A549 treated with RU486 at 1 μM for 4 hours (cell line): ENCODE measurements at places on chromosomes 12 and 14. TPM values are rescaled to one million over a fixed set of nuclear protein-coding genes. Genes with fewer than 3 reads are reported as not detected.

KRT74 gene
- total RNA-seq = not detected in 5 replicates

TOGARAM1 gene
- total RNA-seq = 5.4 to 8.9 TPM (median 8.2 TPM) in 5 replicates

FGF6 gene
- total RNA-seq = not detected in 5 replicates

MARCHF9 gene
- 6.1 to 8.0 TPM (median 7.2 TPM) in 5 replicates for total RNA-seq

LRRC9 gene
- not detected in 5 replicates for total RNA-seq

HOXC10 gene
- 2.2 to 5.4 TPM (median 2.6 TPM) in 5 replicates for total RNA-seq

HHIPL1 gene
- total RNA-seq = 0.05 to 0.34 TPM (median 0.29 TPM) in 5 replicates

KSR2 gene
- total RNA-seq = 0.54 to 0.72 TPM (median 0.60 TPM) in 5 replicates

PIWIL1 gene
- not detected in 5 replicates for total RNA-seq

DHRS2 gene
- 5.7 to 10.2 TPM (median 7.7 TPM) in 5 replicates for total RNA-seq

MAP3K9 gene
- 3.2 to 5.2 TPM (median 4.7 TPM) in 5 replicates for total RNA-seq
